ENCODE measurements at places on chromosomes 5 and 9. TPM values are rescaled to one million over a fixed set of nuclear protein-coding genes. Genes with fewer than 3 reads are reported as not detected.

GRCh38 chr9:84173961-84174360 lies 166.6 kb downstream of the SLC28A3 start:
- H3K27ac ChIP-seq = no peak overlapping the region
- peaks cover 2% of the 10 kb centered on the region for H3K27me3 ChIP-seq
- H3K4me3 ChIP-seq = no peak overlapping the region
- H3K36me3 ChIP-seq = no peaks in the 10 kb centered on the region
- H3K4me1 ChIP-seq = no peaks in the 10 kb centered on the region
- no peak for DNase-seq

GRCh38 chr5:90546216-90546837 lies 12.3 kb upstream of the ADGRV1 start:
- H3K27me3 ChIP-seq = peaks cover 17% of the 10 kb centered on the region
- no peak overlapping the region for H3K4me3 ChIP-seq
- no peak overlapping the region for H3K27ac ChIP-seq
- no peaks in the 10 kb centered on the region for H3K36me3 ChIP-seq

DNA sequence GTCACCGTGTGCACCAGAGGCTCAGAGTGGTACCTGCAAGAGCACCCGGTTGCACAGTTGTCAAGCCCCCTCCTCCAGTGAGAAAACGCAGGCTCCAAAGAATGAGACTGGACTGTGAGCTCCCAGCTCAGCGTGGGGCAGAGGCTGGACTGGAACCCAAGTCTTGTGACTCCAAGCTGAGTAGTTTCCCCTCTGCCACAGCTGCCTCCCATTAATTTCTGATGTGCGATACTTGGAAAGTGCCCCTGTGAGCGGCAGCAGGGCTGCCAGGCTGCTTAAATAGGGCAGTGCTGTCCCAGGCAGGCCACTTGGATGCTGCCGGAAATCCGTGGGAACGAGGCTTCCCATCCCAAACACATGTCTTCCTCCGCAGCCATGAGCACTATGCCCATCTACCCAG lies 62.2 kb upstream of the ANGPTL2 start:
- H3K27ac ChIP-seq = no peak overlapping the region
- peaks cover 2% of the 10 kb centered on the region for H3K36me3 ChIP-seq
- no peak for DNase-seq
- no peaks in the 10 kb centered on the region for H3K4me1 ChIP-seq
- no peak overlapping the region for H3K4me3 ChIP-seq

DNA sequence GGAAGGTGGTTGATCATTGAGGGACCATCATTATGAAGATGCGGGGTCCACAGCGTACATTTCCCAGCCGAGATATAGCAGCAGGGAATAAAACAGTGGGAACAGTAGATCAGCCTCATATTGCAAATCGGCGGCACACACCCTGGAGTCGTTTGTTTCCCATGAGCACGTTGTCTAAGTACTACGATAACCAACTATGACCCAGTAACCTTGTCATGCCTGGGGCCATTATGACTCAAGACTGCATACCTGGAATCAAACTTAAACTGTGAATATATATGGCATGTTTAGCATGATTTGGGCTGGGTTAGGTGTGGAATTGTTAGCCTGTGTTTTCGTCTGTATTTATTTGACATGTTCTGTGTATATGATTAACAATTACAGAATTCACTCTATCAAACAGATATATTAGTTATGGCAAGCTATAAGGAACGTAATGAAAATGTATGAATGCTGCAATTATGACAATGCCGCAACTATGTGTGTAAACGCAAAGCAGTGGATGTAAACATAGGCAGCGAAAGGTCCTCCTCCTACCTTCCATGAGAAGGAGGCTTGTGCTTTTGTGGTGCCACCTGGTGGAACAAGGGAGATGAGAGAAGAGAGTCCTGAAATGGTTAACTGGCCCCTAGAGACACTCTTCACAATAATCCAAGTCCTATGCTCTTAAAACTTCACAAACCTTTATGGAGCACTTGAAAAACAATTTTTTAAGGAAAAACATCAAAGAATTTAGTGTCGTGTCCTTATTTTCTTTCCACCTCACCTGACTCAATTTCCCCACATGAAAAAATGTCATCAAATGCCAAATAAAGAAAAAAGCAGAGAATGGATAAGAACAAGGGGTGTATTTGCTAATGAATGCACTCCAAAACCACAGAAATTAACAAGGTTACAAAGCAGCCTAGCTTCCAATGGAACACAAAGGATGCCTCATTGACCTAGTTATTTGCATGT lies 47.1 kb downstream of the SEMA5A start:
- no peak overlapping the region for H3K4me3 ChIP-seq
- H3K4me1 ChIP-seq = no peaks in the 10 kb centered on the region
- no peak overlapping the region for H3K27ac ChIP-seq
- peak; percentile 16 for DNase-seq

Gene TMEM174
- total RNA-seq = not detected

Gene LVRN
- 0.10 TPM for total RNA-seq

Data from activated CD4-positive, alpha-beta memory T cell treated with anti-CD3 and anti-CD28 coated beads for 36 hours (primary cell).